ENCODE measurements at places on chromosomes 2 and 18.
A peak's percentile ranks its signal among the peaks of the same experiment; 100 is the strongest.

DNA sequence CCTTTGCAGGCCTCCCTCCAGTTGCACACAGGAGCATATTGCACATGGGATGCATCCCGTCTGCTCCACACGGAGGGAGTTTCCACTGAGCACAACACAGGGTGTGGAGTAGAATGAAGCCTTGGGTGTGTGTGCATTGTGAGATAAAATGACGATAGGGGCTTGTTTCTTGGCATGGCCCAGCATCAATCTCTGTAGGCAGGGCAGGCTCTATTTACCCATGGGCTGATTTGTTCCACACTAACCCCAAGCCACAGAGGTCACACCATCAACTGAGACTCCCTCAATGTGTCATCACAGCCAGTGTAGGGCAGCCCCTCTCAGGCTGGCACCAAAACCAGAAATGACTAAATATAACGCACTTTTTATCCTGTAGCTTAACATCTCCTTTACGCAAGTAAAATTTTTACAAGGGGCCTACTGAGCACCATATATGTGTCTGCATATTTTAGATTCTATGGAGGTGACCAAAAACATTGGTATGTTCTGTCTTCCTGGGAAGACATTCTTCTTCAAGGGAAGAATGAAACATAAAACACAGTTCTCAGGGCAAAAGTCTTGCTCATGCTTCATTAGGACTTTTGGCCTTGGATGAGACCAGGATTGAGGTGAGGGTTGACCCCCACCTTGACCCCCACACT, 2.7 kb upstream of the GKN1 start:
- no peak for DNase-seq

DNA sequence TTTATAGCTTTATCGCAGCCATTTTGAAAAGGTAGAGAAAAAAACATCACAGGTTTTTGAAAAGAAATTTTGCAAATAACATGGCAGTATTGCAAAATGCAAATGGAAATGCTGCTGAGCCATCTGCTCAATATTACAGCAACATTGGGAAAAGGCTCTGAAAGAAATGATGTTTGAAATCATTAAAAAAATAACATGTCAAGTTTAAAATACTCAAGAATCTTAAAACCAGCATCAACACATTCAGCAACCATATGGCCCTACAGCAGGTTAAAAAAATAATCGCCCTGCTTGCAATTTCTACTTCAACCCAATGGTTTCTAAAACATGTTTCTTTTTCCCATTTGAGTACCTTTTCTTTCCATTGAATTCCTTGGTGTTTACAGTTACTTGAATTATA, 289.4 kb downstream of the AFF3 start:
- DNase-seq, result no peak

- DNase-seq, result peak; percentile 52
Observed at GRCh38 chr2:68284896-68285295, 32.6 kb upstream of the PPP3R1 start.

GRCh38 chr2:106095478-106096298, 98.4 kb downstream of the UXS1 start:
- no peak for DNase-seq

GRCh38 chr2:134136731-134137130, 117.1 kb upstream of the MGAT5 start:
- DNase-seq, result no peak

GRCh38 chr2:219707496-219708285, 80.3 kb downstream of the SLC4A3 start:
- DNase-seq, result no peak

DNA sequence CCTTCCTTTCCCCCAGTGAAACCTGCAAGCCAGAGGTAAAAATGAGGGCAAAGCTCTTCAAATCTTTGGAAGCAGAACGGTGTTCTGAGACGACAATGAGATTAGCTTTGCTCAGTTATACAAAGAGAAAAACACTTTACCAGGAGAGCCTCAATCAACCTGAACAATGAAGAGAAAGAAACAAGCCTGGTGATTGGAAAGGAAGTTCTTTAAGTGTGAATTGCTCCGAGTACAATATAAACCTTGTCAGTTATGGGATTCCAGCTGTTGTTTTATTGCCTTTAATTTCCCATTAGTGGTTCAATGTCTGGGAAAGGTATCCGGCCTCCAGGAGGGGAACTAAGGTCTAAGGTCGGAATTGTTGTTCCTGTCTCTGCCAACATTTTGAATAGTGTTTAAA, 901.6 kb downstream of the EPHA4 start:
- DNase-seq, result peak; percentile 83

- no peak for DNase-seq
Observed at GRCh38 chr2:215535125-215535668, 99.3 kb upstream of the FN1 start.

GRCh38 chr2:33873076-33873605, 274.0 kb upstream of the FAM98A start:
- DNase-seq, result no peak
